CD8-positive, alpha-beta memory T cell (primary cell): ENCODE measurements at places on chromosomes 5 and 9.

- peaks cover 23% of the 10 kb centered on the region for H3K4me1 ChIP-seq
- peak; percentile 99 for DNase-seq
- no peaks in the 10 kb centered on the region for H3K27me3 ChIP-seq
- H3K36me3 ChIP-seq, result peaks cover 9% of the 10 kb centered on the region
Observed at GRCh38 chr9:129080601-129081387, at the start of gene DOLPP1. Gene DOLPP1, plus strand, starts transcription at chr9:129081111. Its CDS starts 21 bp downstream, at chr9:129081132.

GRCh38 chr5:170430256-170430655 is 41.1 kb upstream of the KCNMB1 start:
- no peaks in the 10 kb centered on the region for H3K4me1 ChIP-seq
- H3K27ac ChIP-seq, result no peak overlapping the region
- H3K36me3 ChIP-seq, result no peaks in the 10 kb centered on the region

DNA sequence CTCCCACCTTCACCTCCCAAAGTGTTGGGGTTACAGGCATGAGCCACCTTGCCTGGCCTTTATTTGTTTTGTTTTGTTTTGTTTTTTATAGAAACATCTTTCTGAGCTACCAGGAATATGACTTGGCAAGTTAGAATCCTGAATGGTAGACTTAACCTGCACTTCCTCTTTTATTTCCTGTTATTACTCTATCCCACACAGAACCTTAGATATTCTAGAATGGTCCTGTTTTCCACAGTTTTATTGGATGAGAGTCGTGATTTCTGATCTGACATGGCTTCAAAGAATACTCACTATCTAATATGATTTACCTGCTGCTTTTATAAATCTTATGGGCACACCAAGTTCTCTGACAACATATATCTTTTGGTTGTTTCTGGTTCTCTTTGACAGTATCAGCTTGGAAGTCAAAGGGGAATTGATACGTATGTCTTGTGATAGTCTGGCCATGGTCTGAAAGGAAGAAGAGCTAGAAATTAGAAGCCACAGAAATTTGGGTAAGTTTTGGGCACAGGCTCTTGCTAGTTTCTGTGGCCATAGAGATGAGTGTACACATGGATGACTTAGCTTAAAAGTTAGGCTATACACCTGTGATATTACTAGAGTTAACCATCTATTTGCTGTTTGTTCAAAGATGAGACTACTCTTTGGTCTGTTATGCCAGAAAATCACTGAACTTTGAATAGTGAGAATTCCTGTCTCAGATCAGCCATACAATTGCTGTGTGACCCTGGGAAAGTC is 4.7 kb upstream of the PANK3 start:
- no peaks in the 10 kb centered on the region for H3K4me1 ChIP-seq
- DNase-seq, result no peak
- no peak overlapping the region for H3K4me3 ChIP-seq

- no peaks in the 10 kb centered on the region for H3K27me3 ChIP-seq
- no peaks in the 10 kb centered on the region for H3K36me3 ChIP-seq
- DNase-seq, result no peak
- H3K27ac ChIP-seq, result no peak overlapping the region
Observed at GRCh38 chr5:39266442-39266841, 47.1 kb upstream of the FYB1 start.

GRCh38 chr5:41707853-41708603 is 162.2 kb downstream of the OXCT1 start:
- DNase-seq, result no peak

GRCh38 chr9:35675732-35676392 is 2.1 kb downstream of the CA9 start:
- no peaks in the 10 kb centered on the region for H3K36me3 ChIP-seq
- no peak overlapping the region for H3K27ac ChIP-seq
- no peaks in the 10 kb centered on the region for H3K27me3 ChIP-seq

DNA sequence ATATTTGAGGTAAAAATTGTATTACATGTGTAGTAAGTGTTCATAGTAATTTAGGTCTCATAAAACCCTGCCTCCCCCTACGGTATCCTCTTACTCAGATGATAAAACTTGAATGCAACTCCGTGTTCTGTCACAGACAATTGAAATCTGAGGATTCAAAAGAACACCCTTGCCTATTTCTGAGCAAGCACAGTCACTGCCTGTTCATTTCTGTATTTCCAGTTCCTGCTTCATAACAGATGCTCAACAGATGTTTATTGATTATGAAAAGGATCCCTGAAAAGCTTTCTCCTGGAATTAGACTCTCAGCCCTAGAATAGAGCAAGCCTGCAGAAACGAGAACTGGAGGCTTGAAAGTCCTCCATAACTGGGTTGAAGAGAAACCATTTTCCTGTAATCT is 144.1 kb upstream of the SPEF2 start:
- H3K4me1 ChIP-seq, result no peaks in the 10 kb centered on the region
- H3K36me3 ChIP-seq, result no peaks in the 10 kb centered on the region
- no peak overlapping the region for H3K4me3 ChIP-seq

- no peak for DNase-seq
- no peaks in the 10 kb centered on the region for H3K4me1 ChIP-seq
- H3K36me3 ChIP-seq, result peaks cover 58% of the 10 kb centered on the region
Observed at GRCh38 chr5:150022158-150022531, 21.6 kb downstream of the HMGXB3 start.

DNA sequence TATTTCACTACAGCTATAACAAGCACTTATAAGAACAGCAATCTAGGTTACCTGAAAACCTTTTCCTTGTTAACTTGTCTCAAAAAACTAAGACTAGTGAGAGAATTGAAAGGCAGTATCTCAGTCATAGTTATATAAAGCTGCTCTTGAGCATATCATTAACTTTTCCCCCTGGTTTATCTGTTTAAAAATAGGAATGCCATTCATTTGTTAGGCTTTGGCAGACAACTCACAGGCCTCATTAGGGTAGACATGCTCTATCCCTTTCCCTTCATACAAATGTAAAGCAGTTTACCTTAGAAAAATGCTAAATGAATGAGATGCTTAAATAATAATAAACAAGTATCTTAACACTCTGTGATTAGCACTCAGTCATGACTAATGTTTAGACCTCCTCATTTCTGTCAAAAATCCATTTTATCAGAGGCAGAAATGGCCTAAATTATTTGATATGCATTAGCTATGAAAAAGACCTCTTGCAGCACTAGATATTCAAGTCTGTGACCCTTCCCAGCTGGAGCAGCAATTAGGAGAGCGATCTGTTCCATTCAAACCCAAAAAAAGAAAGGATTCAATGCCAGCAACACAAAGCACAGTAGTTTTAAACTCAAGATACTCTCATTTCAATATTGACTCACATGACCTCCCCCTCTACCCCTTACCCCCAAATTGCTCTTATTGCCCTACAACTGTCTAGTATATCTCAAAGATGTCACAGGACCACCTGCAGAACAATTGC is 1578.8 kb upstream of the WWC1 start:
- no peak for DNase-seq
- H3K4me1 ChIP-seq, result no peaks in the 10 kb centered on the region
- no peak overlapping the region for H3K4me3 ChIP-seq
- no peak overlapping the region for H3K27ac ChIP-seq

DNA sequence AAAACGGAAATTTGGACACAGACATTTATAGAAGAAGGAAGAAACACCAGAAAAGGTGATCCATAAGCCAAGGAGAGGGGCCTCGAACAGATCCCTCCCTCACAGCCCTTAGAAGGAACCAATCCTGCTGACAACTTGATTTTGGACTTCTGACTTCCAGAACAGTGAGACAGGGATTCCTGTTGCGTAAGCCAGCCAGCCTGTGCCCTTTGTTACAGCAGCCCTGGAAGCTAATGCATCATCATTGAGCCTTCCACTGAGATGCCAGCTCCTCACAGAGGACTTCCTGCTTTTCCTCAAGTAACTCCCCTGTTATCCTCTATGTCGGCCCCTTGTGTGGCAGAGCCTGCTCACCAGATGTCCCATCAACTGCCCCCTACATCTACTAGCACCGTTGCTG is 94.1 kb downstream of the JMY start:
- H3K27ac ChIP-seq, result no peak overlapping the region
- H3K36me3 ChIP-seq, result no peaks in the 10 kb centered on the region
- DNase-seq, result no peak
- H3K27me3 ChIP-seq, result no peaks in the 10 kb centered on the region
- no peak overlapping the region for H3K4me3 ChIP-seq

DNA sequence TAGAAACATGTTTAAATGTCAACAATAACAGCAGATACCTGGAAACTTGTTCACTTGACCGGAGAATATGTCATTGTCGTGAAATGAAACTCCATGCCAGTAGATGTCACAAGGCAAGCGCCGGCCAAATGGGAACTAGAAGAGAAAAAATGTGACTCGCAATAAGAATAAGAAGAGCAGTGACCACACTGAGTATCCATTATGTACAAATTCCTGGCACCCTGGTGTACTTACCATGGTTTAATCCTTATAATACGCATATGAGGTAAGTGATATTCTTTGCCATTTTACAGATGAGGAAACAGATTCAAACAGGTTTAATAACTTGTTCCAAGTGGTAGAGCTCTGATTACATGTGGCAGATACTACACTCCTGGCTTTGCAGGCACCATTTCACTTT is 53.9 kb downstream of the TTLL11 start:
- DNase-seq, result no peak
- H3K27ac ChIP-seq, result no peak overlapping the region
- no peak overlapping the region for H3K4me3 ChIP-seq
- H3K4me1 ChIP-seq, result no peaks in the 10 kb centered on the region

DNA sequence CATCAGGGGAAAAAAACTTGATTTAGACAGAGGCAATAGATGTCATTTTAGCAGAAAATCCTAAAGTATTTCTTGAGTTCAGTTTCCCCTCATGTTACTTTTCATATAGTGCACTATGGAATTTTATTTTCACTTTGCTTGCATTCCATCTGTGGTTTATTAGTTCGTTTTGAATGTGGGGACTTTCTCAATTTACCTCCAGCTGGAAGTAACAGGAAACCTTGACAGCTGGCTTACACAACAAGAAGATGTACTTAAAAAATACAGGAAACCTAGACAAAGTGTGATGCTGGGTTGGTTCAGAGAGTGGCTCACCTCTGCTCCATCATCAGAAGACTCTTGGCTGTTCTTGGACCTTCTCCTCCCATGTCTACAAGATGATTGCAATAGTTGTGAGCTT is 567.0 kb downstream of the CETN3 start:
- H3K27me3 ChIP-seq, result no peaks in the 10 kb centered on the region
- no peaks in the 10 kb centered on the region for H3K4me1 ChIP-seq
- H3K4me3 ChIP-seq, result no peak overlapping the region
- no peaks in the 10 kb centered on the region for H3K36me3 ChIP-seq

- H3K27me3 ChIP-seq, result no peaks in the 10 kb centered on the region
- no peak for DNase-seq
- no peaks in the 10 kb centered on the region for H3K4me1 ChIP-seq
- H3K4me3 ChIP-seq, result no peak overlapping the region
- H3K27ac ChIP-seq, result no peak overlapping the region
Observed at GRCh38 chr5:67366276-67366675, 169.7 kb upstream of the CD180 start.

GRCh38 chr9:75889977-75890471 is 449 bp upstream of the PCSK5 start:
- no peak overlapping the region for H3K27ac ChIP-seq
- no peak for DNase-seq
- peak overlapping the region; percentile 75 for H3K4me3 ChIP-seq
- no peaks in the 10 kb centered on the region for H3K36me3 ChIP-seq
- H3K4me1 ChIP-seq, result peaks cover 17% of the 10 kb centered on the region
